ENCODE measurements at places on chromosomes 2 and 18. TPM values are rescaled to one million over a fixed set of nuclear protein-coding genes. Genes with fewer than 3 reads are reported as not detected.

GRCh38 chr2:98768384-98769113 is 37.6 kb upstream of the MGAT4A start:
- DNase-seq, result no peak

DNA sequence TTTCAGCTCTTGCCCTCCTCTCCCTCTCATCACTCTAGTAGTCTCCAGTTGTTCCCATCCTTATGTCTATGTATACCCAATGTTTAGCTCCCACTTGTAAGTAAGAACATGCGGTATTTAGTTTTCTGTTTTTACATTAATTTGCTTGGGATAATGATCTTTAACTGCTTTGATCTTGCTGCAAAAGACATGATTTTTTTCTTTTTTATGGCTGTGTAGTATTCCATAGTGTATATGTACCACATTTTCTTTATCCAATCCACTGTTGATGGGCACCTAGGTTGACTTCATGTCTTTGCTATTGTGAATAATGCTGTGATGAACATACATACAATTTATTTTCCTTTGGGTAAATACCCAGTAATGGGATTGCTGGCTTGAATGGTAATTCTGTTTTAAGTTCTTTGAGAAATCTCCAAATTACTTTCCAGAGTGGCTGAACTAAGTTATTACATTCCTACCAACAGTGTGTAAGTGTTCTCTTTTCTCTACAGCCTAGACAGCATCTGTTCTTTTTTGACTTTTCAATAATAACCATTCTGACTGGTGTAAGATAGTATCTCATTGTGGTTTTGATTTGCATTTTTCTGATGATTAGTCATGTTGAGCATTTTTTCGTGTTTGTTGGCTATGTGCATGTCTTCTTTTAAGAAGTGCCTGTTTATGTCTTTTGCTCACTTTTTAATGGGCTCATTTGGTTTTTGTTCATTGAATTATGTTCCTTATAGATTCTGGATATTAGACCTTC is 179.6 kb upstream of the SLC39A10 start:
- DNase-seq, result no peak

DNA sequence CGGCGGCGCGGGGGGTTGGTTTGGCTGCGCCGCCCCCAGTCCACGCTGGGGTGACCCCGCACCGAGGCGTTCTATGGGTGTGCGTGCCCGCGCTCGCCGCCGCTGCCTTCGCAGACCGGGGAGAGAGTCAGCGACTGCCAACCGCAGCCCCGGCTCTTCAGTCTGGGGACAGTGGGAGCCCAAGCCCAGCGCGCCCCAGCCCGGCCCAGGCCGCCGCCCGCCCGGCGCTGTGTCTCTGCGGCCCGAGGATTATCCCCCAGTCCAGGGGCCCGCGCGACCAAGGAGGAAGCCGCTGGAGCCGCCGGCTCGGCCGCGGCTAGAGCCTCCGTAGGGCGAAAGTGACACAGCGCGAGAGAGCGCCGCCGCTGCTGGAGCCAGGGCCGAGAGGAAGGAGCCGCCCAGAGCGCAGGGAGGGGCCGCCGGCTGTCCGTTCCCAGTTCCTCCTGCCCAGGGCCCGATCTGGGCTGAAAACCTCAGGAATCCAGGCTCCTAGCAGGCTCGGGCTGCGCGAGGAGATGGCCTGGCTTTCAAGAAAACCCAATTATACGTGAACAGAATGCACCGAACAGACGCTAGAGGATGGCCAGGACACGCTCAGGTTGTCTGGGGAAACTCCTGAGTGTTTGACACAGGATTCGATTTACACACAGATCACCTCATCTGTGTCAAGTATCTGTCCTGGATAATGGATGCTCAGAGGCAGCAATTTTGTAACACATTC is 2.4 kb downstream of the CTIF start:
- DNase-seq, result peak; percentile 67

The DSG2 gene
- not detected for polyA plus RNA-seq

DNA sequence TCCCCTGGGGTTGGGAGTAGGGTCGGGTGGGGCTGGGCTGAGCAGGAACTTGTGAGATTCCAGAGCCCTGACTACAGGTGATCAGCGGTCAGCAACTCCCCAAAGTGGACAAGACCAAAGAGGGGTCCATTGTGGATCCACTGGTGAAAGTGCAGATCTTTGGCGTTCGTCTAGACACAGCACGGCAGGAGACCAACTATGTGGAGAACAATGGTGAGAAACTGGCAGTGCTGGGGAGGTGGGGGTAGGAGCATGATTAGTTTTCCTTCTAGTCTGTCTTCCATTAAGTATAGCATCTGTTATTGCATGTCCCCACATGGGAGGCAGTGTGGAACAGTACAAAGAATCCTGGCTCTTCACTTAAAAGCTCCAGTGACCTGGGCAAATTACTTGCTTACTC is 23.7 kb downstream of the ZNF142 start:
- no peak for DNase-seq

- no peak for DNase-seq
These were observed 78.4 kb downstream of the NEB start for GRCh38 chr2:151655663-151656398.

DNA sequence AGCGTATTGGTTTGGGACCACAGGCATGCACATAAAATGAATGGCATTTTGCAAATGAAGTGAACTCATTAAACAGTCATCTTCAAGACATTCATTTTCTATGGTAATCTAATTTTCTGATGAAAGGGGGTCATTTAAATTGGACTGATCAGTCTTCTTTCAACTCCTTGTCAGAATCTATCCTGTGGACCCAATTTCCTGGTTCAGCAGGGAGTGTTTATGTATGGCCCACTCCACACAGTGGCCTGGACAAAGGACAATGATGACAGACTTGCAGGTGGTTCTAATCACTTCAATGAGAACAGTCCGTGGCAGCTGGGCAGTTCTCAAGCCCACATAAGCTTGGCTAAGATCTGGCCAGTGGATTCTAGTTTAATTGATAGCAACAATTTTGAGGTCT is 448.1 kb downstream of the DCDC2C start:
- DNase-seq, result no peak

DNA sequence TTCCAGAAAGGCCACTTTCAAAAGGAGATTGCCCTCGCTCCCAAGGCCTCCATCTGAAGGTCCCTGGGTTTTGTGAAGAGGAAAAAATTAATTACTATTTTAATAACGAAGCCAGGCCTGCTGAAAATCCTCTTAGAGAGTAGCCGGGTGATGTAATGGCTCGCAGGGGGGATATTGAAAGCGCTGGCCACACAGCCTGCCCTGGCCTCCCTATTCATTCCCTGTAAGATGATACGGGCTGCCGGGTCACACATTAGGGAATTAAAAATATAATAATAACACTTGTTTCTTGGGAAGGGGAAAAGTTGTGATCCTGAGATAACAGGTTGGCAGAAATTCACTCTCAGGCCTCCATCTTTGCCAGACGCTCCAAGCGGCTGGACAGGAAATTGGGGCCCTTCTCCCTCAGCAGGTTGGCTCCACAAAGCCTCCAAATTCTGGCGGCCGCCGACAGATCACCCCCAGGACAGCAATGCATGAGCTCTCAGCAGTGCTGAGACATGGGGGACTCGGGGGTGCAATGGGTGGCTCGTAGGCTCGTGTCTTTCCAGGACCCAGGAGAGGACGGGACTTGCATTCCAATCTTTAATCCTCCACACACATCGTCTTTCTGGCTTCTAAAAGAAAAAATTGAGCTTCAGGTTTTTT is 299.9 kb upstream of the SALL3 start:
- no peak for DNase-seq

- no peak for DNase-seq
These were observed 73.4 kb downstream of the CCDC150 start for GRCh38 chr2:196712867-196713266.

GRCh38 chr2:144409241-144409640 is 110.7 kb downstream of the ZEB2 start:
- DNase-seq, result no peak

- DNase-seq, result peak; percentile 57
These were observed 107.6 kb upstream of the CYRIA start for GRCh38 chr2:16773080-16773713.

- DNase-seq, result no peak
These were observed 32.5 kb downstream of the NABP1 start for GRCh38 chr2:191710411-191710900.

The CIB4 gene
- polyA plus RNA-seq, result not detected

DNA sequence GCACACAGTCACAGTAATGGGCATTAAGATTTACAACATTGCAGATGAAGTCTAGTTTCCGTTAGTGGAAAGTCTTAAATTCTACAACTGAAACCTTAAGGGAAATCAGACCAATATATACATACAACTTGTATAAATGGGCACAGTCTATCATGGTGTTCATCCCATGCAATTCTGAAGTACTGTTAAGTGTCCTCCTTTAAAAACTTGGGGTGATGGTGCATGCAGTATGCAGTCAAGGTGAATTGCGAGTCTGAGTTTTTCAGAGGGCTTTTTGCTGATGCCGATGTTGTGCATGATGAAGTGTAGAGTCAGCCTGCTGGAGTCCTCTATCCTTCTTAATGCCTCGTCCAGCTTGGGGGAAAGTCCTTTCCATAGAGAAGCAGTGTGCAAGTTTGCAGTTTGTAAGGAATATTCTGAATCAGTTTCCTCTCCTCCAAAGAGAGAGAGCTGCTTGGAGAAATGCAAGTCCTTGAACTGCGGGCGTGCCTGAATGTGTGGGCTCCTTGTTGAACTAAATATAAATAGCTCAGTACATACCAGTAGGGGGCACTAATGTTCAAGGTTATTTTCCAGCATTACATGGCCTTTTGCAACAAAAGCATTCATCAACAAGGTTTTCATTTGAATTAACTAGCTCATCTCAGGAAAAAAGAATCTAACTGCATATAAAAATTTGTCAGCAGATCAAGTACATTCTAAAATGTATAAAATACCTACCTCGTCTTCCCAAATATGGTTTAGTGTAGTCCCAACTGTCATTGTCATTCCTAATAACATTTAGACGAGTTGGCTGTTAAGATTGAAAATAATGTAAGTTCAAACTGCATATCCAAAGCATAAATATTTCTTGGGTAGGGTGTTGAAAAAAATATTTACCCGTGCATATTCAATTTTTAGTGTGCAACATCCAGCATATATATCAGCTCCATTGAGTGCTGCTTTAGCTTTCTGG is 21.3 kb downstream of the HNRNPLL start:
- peak; percentile 53 for DNase-seq

The LIMS2 gene
- polyA plus RNA-seq, result 0.13 TPM

All from CD14-positive monocyte (primary cell).